Epithelial cell of proximal tubule (primary cell): ENCODE measurements at places on chromosomes 12 and 14. TPM values are rescaled to one million over a fixed set of nuclear protein-coding genes. Genes with fewer than 3 reads are reported as not detected.

CLEC6A gene
- not detected in 2 replicates for total RNA-seq

DNA sequence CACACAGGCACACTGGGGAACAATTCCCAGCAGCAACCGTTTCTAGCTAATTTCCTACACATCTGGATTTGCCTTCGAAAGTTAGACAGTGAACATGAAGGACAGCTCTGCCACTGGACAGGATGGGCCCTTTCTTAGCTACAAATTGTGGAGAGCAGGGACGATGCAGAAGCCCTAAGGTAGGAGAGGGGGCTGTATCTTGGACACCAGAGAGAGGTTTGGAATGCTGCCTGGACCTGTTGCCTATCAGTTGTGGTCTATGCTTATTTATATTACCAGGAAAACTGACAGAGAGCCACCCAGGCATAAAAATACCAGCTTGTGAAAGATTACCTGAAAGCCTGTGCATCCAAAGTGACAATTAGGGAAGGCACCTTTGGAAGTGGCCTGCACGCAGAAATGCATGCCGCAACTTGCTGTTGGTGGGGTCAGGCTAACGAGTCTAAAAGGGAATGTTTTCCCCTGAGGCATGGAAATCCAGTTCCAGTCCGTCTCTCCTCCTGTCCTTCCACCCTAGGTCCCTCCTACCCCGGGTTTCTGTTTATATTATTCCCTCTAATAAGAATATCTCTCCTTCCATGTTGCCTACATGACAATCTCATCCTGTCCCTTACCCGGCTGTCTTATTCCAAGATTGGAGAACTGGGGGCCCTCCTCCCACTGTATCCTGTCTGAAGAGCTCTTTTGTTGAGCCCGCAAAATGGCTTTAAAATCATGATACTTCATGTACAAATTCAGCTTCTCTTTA lies 60.2 kb downstream of the MDM2 start:
- no peak for DNase-seq

GRCh38 chr14:68230202-68230949 lies 410.8 kb downstream of the RAD51B start:
- no peak for DNase-seq

DNA sequence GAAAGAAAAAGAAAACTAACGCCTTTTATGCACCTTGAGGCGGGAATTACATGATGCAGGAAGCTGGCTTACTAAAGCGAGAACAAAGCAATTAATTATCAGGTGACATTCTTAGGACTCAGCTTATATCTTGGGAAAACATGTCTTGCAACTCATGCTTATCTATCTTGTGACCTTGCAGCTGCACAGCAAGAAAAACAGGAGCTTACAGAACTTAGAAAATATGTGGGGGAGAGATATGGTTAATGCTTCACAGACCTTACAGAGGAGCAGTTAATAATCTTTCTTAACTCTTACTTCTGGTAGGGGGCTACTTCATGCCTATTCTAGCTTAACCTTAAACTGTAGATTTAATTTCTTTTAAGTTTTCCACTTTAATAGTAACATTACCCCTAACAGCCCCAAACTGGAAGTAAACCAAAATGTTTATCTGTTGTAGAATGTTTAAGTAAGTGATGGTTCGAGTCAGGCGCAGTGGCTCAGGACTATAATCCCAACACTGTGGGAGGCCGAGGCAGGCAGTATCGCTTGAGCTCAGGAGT lies 13.2 kb upstream of the OR11G2 start:
- DNase-seq, result no peak

KLRK1 gene
- total RNA-seq, result not detected in 2 replicates

GRCh38 chr12:49868952-49869815 lies 26.3 kb upstream of the BCDIN3D start:
- no peak for DNase-seq

CEP128 gene
- 5.2 and 5.7 TPM in 2 replicates for total RNA-seq

- no peak for DNase-seq
Observed at GRCh38 chr12:90978117-90978770, 23.3 kb upstream of the CCER1 start.

GRCh38 chr14:93962701-93963601 lies 13.4 kb downstream of the ASB2 start:
- no peak for DNase-seq

DNA sequence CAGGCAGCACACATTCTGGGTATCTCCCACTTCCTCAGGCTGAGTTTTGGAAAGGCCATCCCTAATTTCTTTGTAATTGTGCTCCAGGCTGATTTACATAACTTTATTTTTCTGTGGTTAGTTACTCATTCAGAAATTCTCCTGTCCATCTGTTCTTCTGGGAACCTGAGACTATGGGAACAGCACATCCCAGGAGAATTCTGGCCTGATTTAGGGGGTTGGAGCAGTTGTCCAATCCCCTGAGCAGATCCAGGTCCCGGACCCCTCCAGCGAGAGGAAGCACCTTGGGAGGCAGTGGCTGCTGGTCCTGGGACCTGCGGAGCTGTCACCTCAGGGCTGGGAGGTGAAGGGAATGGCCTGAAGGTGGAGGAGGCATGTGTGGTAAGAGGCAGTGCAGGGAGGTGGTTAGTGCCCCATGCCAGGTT lies 40.4 kb downstream of the TSPAN9 start:
- DNase-seq, result no peak

STXBP6 gene
- total RNA-seq, result 0.07 and 0.63 TPM in 2 replicates

LALBA gene
- total RNA-seq, result not detected in 2 replicates

DNA sequence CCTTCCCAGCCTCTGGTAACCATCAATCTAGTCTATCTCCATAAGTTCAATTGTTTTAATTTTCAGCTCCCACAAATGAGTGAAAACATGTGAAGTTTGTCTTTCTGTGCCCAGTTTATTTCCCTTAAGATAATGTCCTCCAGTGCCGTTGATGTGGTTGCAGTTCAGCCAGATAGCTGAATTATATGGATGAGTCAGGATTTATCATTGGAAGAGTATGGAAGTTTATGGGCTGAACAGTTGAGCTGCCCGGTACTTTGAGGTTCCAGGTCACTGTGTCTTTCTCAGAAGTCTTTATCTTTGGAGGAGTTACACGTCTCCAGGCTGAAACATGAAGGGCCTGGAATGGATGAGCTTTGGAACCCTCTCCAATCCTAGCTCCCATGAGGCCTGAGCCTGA lies 120.1 kb downstream of the ASCL4 start:
- no peak for DNase-seq

HSPB8 gene
- total RNA-seq, result 18.6 and 32.3 TPM in 2 replicates

- no peak for DNase-seq
Observed at GRCh38 chr14:72892879-72893635, 844 bp downstream of the DPF3 start.

DNA sequence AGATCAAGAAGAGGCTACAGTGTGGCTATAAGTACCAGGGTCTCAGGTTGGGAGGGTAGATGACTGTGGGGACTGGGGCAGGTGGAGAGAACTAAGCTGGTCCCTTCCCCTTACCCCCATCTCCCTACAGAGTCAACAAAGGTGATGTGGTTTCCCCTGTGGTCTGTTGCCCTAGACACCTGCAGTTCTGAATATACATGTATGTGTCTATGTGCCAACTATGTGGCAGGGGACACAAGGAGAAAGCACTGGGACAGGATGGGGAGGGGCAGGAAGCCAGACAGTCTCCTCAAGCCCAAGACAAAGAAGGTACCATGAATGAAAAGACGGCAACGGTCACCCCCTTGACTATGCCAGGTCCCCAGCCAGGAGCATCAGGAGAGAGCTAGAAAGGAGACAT lies 4.5 kb upstream of the HDAC7 start:
- DNase-seq, result no peak

DNA sequence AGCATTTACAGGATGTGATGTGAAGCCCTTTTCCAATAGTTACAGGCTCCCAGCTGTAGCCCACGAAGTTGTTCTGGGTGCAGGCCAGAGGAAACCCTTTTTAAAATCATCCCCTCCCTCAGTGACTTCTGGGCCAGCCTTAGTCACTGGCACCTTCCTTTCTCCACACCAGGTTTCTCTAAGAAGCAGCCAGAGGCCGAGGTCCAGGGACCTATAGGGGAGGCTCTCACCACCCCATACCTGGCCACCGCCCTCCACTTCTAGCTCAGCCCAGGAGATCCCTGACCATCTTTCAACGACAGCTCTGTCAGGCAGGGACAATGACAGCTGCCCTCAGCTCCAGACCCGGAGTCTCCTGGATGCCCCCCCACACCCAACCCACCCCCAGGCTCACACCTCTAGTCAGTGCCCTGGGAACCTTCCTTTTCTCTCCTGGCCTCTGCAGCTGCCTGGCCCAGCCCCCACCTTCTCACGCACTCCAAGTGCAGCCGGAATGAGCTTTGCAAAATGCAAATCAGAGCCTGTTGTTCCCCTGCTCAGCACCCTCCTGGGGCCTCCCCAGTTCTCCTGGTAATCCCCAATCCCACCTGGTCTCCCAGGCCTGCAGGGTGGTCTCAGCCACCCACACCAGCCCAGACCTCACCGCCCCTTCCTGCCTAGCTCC lies 46.7 kb downstream of the TESC start:
- DNase-seq, result no peak

AQP6 gene
- total RNA-seq, result not detected in 2 replicates

HOXC5 gene
- total RNA-seq, result 0.80 and 1.2 TPM in 2 replicates

GRCh38 chr12:6887460-6887859 lies 14.4 kb upstream of the SPSB2 start:
- DNase-seq, result no peak

DNA sequence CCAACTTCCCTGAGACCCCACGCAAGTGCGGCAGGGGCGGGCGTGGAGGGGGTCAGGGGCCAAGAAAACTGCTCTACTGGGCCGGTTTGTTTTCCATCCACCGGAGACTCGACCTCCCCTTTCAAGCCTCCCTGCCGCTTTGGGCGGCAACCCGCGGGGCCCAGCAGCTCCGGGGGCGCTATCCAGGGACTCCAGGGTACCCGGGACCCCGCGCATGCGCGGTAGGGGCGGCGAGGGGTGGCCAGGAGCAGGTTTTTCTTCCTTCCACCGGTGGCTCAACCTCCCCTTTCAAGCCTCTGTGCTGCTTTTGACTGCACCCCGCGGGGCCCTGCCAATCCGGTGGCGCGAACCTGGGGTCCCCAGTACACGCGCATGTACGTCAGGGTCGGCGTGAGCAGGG lies 323.5 kb downstream of the ALG10 start:
- DNase-seq, result no peak

GRCh38 chr12:120855823-120856588 lies 48.2 kb downstream of the SPPL3 start:
- DNase-seq, result no peak

TSPAN8 gene
- total RNA-seq, result 3.8 TPM in 1 of 2 replicates, not detected in the other

- DNase-seq, result no peak
Observed at GRCh38 chr12:85225501-85225900, 54.5 kb upstream of the ALX1 start.

DNA sequence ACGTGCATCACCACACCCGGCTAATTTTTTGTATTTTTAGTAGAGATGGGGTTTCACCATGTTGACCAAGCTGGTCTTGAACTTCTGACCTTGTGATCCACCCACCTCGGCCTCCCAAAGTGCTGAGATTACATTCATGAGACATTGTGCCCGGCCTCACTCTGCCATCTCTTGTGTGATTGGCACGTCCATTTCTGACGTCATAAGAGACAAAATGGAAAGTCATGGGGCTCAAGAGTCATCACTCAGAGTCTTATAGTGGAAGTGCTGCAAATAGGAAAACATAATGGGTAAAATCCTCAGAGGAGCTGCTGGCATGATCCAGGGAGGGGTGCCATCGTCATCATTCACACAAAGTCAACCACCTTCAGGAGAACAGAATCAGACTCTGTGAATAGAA lies 54.2 kb upstream of the GPATCH2L start:
- DNase-seq, result no peak

- no peak for DNase-seq
Observed at GRCh38 chr12:9118158-9118557, 2.4 kb upstream of the A2M start.

CD4 gene
- 0.07 and 0.75 TPM in 2 replicates for total RNA-seq

GRCh38 chr12:47967461-47968321 lies 4.3 kb downstream of the TMEM106C start:
- no peak for DNase-seq

DNA sequence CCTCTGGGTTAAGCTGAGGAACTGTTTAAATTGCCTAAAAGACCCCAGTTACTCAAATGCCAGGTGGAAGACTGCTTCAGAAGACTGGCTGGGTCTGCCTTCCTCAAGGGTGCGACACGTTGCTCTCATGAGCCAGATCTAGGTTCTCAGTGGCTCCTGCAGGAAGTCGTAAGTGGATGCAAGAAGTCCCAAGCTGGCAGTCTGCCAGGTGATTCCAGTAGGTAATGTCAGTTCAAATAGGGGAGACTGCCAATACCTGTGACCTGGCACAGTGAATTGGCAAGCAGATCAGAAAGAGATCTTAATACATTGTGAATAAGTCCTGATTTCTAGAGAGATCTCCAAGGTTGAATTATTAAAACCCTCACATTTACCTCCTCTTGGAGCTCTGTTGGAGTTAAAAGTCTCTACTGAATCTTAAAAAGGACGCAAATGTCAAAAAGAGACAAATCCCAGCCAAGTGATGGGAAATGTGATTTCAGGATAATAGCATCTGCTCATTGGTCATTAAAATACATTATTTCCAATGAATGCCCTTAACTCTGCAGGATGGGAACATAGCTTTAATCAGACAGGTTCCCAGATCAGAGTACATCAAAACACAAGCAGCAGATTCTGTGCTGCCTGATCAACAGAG lies 98.8 kb upstream of the FRMD6 start:
- DNase-seq, result no peak

FZD10 gene
- total RNA-seq, result 1.0 and 9.3 TPM in 2 replicates

DNA sequence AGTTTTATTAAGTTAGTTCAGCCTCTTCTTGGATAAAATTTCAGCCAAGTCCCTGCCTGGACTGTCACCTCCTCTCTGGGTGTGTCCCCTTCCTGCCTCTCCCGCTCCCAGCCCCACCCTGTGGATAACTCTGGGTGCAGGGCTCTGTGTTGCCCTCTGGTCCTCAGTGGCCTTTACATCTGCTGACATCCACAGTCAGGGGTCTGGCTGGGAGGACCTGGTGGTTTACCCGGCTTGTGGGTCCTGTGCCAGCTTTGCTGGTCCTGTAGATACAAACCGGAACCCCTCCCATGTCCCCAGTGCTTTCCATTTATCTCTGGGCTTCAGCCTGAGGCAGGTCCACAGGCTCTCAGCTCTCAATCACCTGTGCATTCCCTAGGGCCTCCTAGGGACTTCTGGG lies 28.9 kb upstream of the PLEKHG3 start:
- DNase-seq, result no peak
